Stimulated activated CD8-positive, alpha-beta memory T cell treated with anti-CD3 and anti-CD28 coated beads, Interleukin-4, amount 100 ng/mL, for 1 hour (primary cell): ENCODE measurements at places on chromosomes 11 and 22.

DNA sequence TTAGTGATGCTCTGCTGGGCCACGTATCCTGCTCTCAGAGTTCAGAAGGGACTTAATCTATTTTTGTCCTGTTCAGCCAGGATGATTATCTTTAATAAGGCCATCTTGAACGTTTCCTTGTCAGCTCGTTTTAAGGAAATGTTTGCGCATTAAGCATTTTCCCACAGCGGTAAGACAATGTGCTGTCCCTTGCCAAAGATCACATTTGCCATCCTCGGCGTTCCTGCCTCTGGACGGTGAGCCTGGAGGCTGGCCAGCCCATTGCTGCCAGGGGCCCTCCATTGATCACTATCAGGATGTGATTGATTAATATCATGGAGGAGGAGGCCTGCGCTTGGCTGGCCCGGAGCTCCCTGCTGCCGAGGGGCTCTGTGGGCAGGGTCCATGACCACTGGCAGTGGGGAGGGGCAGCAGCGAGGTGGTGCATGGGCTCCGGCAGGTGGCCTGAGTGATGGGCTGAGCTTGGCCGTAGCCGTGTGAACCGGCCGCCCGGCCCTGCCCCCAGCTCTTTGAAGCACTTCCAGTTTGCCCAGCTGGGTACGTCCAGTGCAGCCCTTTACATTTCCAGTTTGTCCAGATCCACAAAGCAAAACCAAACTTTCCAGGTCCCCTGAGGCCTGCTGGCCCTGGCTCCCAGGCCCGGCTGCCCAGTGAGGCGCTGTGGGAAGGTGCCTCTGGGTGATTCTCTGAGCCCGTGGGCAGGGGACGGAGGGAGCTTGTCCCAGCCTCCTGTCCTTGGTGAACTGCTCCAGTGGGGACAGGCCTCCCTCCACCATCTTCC, 49.5 kb upstream of the SMIM38 start:
- no peak for DNase-seq

DNA sequence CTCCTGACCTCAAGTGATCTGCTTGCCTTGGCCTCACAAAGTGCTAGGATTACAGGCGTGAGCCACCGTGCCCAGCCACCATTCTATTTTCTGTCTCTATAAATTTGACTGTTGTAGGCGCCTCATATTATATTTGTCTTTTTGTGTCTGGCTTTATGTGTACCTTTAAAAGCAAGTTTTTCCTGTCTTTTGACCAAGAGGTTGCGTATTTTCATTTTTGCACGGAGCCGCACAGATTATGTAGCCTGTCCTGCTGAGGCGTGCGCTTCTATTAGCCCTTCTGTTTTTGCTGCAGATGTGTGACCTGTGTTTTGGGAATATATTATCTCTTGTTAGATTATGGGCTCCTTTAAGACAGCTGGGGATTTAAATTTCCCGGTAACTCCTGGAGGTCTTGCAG, 40.4 kb upstream of the WEE1 start:
- no peak for DNase-seq

- DNase-seq: no peak
Measured at GRCh38 chr11:68061508-68061907, 22.7 kb downstream of the TCIRG1 start.

DNA sequence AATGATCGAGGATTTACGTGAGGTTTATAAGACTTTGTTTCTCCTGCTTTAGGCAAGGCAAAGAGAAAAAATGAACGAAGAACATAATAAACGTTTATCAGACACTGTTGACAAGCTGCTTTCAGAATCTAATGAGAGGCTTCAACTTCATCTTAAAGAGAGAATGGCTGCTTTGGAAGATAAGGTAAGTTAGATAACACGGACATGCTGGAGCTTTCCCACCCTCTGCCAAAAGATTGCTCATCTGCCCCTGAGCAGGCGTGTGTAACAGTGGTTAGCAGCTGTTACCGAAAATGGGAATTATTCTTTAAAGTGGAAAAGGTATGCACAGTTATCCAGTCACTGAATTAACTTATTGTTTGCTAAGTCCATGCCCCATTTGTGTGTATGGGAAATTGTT, 62.8 kb upstream of the CTTN start:
- DNase-seq: no peak

DNA sequence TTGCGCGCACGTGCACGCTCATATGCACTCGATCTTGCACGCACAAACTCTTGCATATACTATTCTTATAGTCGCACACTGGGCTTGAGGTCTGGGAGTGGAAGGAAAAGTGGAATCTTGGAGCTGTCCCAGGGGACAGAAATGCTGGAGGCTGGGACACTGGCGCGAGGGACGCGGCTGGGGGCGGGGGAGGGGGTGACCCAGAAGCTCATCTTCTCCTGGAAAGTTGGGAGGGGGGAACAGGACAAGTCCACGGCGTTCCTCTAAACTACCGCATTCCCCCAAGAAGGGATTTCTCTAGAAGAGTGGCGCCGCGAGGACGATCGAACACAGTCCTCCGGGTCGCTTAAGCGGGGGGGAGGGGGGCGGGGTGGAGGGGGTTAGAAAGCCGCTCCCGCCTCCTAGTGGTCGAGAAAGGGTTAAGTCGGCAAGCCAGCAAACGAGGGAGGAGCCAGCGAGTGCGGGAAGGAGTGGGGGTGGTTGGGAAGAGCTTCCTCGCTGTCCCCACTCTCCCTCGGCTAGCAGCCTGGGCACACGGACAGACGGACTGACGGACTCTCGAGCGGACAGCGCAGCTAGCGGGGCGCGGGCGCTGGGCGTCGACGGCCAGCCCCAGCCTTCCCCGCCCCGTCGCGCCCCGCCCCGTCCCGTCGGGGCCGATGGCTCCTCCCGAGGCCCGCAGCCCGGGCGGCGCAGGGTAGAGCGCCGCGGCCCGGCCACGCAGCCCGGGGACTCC, at the start of gene RTN4RL2:
Gene RTN4RL2 (plus strand): TSS at position 507 of the 736 bp plus-strand sequence. CDS start 338 bp downstream, outside the sequence.
- DNase-seq: no peak

GRCh38 chr11:112583261-112583893, 322.7 kb upstream of the PLET1 start:
- no peak for DNase-seq
